ENCODE measurements at places on chromosomes 5 and 9. TPM values are rescaled to one million over a fixed set of nuclear protein-coding genes. Genes with fewer than 3 reads are reported as not detected.

GRCh38 chr5:61641748-61642565, 309.9 kb downstream of the ZSWIM6 start:
- no peak for DNase-seq

GRCh38 chr9:107342476-107343161, 59.5 kb downstream of the RAD23B start:
- no peak for DNase-seq

PCDHB9 gene
- total RNA-seq = 5.5 TPM

DNA sequence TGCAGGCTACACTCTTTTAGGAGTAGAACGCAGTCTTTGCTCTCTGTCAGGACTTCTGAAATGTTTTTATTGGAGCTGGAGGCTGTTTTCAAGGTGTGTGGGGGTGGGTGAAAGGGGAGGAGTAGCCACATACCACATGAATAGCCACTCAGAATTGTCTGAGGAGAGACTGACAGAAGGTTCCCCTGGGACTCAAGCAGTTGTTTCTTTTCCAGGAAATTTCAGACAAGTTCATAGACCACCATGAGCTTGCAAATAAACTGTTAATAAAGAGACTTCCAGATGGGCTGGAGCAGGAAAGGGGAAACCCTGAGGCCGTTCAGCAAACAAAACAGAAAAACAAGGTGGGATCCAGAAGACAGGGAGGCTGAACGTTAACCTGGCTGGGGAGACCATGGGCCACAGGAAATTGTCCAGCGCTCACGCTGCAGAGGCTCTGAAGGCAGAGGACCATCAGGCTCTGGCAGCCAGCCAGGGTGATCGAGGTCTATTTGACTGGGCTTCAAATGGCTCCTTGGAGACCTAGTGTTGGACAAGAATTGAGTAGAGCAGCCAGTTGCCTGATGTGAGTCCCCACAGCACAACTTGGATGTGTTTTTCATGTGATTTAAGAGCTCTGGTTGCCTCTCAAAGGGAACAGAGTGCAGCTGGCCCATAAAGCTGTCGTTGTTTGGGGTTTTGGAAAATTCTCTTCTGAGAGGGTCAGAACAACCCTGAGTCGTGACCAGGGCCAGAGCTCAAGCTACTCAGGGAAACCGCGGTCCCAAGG, 159.2 kb upstream of the RAI14 start:
- DNase-seq = no peak

- no peak for DNase-seq
These were observed 26.8 kb downstream of the PLAC8L1 start for GRCh38 chr5:146078566-146078965.

DNA sequence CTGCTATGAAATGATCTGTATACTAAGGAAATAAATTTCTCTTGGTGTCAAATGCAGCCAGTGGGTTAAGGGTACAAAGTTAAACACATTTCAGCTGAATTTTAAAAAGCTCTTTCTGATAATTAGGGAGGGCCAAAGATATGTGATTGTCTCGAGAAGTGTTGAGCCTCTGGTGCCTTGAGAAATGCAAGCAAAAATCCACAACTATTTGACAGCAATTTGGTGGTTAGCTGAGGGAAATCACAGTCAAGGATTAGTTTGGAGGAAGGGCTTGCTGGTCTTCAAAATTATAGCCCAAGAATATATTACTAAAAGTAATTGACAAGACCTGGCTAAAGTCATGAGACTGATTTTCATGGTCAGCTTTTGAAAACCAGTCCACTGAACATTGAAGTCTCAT, 255.7 kb upstream of the PPP1R2B start:
- no peak for DNase-seq

All from neural crest cell (in vitro differentiated cells).